Activated CD4-positive, alpha-beta T cell treated with anti-CD3 and anti-CD28 coated beads for 1 hour (primary cell): ENCODE measurements at places on chromosomes 6 and 20.

GRCh38 chr6:157184202-157185015 lies 138.9 kb downstream of the TMEM242 start:
- DNase-seq = peak; percentile 32

DNA sequence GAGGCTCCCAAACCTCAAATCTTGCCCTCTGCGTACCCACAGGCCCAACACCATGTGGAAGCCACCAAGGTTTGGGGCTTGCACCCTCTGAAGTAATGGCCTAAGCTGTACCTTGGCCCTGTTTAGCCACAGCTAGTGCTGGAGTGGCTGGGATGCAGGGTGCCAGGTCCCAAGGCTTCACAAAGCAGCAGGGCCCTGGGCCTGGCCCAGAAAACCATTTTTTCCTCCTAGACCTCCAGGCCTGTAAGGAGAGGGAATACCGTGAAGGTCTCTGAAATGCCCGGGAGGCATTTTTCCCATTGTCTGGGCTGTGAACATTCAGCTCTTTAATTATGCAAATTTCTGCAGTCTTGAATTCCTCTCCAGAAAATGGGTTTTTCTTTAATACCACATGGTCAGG lies 223.7 kb upstream of the CCN2 start:
- DNase-seq = no peak

DNA sequence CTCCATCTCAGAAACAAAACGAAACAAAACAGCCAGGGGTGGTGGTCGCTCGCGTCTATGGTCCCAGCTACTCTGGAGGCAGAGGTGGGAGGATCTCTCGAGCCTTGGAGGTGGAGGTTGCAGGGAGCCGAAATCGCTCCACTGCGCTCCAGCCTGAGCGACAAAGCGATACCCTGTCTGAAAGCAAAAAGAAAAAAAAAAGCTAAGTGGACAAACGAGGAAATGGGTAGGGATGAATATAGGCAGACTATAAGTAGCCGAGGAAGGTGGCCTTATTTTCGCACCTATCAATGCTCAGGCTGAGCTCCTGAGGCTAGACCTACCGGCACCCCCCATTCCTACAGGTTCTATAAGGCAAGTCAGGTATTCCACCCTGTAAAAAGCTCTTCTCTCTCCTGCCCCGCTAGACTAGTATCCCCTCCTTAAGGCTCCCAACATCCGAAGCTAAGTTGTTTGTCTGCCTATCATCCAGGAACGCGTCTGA lies 650 bp upstream of the CASP8AP2 start:
- DNase-seq = no peak

GRCh38 chr6:76165471-76166221 lies 93.2 kb upstream of the IMPG1 start:
- no peak for DNase-seq

DNA sequence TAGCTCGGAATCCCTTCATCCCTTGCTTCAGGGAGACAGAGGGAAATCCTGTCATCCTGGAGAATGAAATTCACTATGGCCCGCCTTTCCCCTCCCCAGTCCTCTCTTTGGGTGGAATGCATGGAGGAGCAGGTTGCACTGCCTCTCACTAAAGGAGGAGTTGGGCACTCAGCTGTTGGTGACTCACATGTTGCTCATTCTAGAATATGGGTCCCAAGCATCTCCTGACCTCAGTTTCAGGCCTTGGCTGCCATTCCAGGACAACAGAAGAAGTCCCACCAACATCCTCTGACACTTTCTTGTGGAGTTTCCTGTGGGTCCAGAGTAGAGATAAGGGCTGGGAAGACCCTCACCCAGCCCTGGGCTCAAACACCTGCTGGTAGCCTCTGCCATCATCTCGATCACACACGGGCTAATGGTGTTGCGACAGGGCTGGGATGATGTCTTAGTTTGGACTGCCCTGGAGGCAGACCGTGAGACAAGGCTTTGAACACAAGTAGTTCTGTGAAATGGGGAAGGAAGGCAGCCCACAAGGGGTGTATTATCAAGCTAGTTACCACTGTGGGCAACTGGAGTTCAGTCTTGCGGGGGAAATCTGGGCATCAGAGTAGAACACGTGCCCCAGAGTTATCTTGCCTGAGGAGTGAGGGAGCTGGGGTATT lies 52.4 kb upstream of the RNF24 start:
- DNase-seq = no peak

DNA sequence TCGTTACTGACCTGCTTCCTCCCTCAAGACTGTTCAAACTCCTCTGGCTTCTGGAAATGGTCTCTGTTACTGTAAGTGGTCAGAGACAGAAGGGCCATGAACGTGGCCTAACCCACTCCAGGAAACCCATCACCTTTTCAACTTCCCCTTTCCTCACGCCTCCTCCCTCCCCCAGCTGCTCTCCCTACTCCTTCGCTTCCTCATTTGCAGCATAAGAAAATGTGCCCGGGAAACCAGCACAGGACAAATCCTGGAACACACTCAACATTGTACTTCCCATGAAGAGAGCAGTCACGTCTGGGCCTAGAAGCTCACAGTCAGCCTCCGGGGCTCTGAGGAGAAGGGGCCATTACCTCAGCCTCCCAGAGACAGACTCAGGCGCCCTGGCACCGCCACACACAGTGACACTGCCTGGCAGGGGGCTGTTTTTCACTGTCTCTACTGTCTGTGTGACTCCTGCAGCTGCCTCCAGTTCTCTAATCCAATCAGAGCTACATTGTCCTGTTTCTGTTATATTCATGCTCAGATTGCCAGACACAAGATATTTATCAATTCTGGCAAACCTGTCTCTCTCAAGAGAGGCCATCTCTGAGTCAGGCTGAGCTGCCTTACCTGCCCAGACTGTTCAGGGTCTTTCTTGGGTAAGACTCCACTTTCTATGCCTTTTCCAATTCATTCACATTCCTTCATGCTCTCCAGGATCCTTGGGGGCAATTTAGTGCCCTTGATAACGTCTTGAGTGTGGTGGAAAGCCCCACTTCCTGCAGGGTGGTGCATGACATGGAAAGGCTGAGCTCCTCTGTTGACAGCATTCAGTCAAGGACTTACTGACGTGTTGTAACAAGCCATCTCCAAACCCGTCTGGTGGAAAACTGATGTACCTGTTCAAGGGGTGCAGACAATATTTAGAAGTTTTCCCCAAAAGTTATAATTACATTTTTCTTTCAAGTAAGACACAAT lies 242.2 kb downstream of the HIVEP2 start:
- DNase-seq = no peak

- no peak for DNase-seq
Measured at GRCh38 chr6:88166493-88167351, 575 bp upstream of the CNR1 start.

DNA sequence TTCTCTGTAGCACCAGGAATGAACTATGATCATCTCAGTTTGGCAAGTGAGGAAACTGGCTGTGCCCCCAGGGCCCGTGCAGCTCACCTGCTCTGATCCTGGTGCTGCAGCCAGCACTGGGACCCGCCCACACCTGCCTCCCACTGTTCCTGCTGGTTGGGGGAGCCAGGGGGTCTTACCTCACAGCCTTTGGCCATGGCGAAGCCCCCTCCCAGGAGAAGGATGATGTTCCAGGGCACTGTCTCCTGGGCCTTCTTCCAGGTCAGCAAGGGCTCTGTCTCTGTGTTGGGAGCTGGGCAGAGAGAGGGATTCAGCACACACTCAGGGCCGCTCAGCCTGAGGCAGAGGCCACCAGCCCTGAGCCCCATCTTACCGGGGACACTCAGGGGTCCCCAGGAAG lies 24.9 kb upstream of the OCSTAMP start:
- DNase-seq = no peak

GRCh38 chr6:10099529-10100140 lies 315.2 kb downstream of the TFAP2A start:
- no peak for DNase-seq

- no peak for DNase-seq
Measured at GRCh38 chr6:20092071-20092566, 120.2 kb downstream of the MBOAT1 start.

- no peak for DNase-seq
Measured at GRCh38 chr6:125294036-125294435, 7.7 kb downstream of the HDDC2 start.

- DNase-seq = no peak
Measured at GRCh38 chr20:39516964-39517363, 554.8 kb downstream of the DHX35 start.

DNA sequence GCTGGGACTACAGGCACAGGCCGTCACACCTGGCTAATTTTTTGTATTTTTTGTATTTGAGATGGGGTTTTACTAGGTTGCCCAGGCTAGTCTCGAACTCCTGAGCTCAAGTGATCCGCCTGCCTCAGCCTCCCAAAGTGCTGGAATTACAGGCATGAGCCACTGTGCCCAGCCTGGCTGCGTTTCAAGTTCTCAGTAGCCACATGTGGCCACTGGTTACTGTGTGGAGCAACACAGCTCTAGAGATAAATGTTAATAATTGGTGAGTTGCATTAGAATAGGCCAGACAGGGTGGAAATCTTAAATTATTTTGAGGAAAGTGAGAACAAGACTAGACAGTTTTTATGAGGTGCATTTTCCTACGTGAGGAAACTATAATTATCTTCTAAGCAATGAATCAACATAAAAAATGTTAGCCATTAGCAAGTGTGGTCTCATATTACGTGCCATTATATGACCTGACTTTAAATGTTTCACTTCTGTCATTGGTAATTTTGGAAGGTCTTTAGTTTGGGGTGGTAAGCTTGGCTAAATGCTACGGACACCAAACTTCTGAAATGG lies 129.6 kb downstream of the PLEKHG1 start:
- DNase-seq = no peak

- no peak for DNase-seq
Measured at GRCh38 chr6:89951574-89952104, 57.4 kb downstream of the GJA10 start.

DNA sequence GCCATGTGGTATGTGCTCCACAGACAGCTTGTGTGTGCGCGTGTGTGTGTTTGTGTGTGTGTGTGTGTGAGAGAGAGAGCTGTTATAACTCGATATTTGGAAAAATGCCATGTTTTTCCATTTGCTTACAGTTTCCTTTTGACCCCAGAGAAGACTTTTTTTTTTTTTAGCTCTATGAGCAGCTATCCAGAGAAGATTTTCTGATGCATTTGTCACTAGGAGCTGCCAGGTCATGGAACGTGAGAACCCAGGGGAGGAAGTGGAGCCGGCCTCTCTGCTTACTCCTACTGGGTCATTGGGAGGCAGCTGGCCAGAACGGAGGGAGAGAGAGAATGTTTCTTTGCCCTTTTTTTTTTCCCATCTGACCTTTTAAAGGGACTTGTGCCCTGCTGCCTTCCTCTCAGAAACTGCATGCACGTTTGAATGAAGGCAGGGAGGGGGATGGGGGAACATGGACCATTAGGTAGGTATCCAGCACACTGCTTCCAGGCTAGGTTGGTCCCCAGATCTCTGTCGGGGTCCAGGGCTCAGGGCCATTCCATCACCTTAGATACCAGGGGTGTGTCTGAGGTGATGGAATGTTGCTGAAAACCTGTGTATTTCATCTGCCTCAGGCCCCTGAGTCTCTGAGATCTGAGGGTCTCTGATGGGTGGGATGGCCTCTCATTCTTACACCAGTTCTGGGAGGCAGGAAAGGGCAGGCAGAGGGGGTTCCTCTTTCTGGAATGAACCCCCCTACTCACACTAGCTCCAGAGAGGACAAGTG lies 11.2 kb upstream of the MRPS18A start:
- no peak for DNase-seq

GRCh38 chr20:41249411-41250281 lies 67.9 kb downstream of the ZHX3 start:
- DNase-seq = no peak

DNA sequence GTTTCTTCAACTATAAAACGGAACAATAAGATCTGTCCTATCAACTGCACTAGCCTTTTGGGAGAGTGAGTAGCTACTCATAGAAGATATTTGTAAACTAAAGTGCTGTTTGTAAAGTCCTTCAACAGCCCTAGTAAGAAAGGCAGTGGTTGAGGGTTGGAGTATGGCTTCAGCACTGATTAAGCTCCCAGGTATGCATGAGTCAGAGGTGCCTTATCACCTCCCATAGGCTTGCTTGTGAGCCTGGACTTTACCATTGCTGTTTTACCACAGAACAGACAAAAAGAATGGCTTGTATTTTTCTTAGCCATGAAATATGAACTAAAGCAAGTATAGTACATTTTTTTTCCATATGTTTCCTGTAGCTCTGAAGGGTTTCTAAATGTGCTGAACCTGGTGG lies 44.1 kb downstream of the SAMD3 start:
- DNase-seq = no peak

- no peak for DNase-seq
Measured at GRCh38 chr20:9212735-9213134, 143.8 kb downstream of the PLCB4 start.

DNA sequence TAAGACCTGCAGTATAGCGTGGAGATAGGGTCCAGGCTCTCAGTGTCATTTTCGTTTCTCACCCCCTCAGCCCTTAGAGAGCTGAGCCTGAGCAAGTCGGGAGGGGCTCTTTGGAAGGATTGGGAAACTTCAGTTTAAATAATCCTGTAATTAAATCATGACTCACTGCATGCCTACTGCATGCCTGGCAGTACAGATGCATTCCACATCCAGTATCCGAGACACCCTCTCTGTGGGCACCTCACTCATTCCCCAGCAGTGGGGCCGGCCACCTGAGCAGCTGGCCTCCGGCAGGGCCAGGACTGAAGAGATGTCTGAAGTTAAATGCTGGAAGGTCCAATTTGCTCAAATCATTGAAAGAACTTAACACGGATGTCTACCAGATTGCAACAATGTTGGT lies 316.6 kb downstream of the THBS2 start:
- no peak for DNase-seq

- DNase-seq = no peak
Measured at GRCh38 chr20:13841206-13841605, 56.4 kb downstream of the NDUFAF5 start.

GRCh38 chr20:10848810-10849370 lies 175.1 kb upstream of the JAG1 start:
- no peak for DNase-seq

- DNase-seq = no peak
Measured at GRCh38 chr20:22563062-22563965, 21.1 kb downstream of the FOXA2 start.

GRCh38 chr20:23744817-23745216 lies 5.9 kb downstream of the CST1 start:
- DNase-seq = no peak

DNA sequence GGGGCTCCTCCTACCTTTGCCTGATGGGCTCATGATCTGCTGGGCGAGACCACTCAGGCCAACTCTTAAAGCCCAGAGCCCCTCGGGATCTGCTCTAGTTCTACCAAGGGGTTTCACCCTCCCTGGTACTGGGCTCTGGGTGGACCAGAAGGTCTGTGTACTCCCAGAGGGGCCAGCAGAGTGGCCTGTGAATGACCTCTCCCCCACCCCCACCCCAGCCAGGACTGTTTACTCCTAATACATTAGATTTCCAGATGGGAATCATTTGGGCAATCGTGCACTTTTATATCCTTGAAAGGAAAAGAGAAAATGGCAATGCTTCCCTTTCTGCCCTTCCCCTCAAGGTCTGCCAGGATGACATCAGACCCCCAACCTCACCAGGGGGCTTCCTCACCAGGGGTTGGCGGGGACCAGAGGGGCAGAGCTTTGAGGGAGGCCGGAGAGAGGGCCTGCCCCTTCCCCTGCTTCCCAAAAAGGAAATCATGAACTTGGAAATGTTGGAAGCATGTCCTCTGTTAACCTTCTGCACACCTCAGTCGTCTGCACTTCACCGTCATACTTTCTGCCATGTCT lies 37.1 kb upstream of the PMEPA1 start:
- DNase-seq = no peak
